ENCODE measurements at places on chromosomes 3 and 15.

- DNase-seq: no peak
Measured at GRCh38 chr3:71330909-71331308, 252.6 kb downstream of the FOXP1 start.

DNA sequence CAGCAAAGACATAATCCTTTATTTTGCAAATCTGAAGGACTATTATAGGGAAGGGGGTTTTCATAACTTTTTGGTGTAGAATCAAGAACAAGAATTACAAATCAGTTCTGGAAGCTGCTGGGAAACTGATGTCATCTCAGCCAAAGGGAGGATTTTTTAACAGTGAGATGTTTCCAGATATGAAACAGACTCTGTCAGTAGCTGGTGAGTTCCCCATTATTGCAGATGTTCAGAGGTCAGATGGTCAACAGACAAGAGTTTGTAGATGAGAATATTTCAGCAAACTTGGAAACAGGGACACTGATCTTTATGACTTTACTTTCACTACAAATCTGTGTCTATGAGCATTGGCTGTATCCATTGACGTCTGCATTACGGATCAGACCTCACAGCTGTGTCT, 71.9 kb upstream of the LPP start:
- DNase-seq: no peak

DNA sequence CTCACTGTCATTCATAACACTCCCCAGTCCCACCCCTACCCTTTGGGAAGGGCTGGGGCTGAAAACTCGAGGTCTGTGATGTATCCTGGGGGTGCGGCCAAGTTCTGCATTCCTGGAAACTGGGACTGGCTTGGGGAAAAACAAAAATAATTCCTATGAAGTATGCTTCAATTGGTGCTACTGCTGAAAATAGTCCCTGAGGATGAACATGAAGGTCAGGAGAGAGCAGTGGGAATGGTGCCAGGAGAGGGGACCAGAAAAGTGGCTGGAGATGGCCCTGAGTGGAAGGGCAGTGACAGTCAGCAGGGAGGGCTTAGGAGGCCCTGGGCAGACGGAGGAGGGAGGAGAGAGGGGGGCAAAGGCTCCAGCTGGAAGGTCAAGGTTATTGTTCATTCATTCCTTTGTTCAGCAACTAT, 4.8 kb upstream of the ISLR start:
- no peak for DNase-seq

DNA sequence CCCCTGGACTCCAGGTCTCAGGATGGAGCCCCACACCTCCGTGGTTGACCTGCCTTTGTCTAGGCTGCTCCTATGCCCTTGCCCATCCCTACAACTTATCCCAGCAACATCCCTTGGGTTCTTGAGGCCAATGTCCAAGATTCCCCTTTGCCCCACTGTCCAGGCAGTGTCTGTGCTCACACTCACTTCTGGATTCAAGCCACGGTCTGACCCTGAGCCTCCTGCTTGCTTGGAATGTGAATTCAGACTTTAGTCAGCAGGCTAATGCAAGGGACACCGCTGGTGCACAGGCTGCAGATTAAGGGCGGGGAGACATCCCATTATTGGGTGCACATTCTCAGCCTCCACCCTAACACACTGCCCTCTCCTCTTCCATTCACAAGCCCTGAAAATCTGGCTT, 154.1 kb downstream of the WNT5A start:
- DNase-seq: no peak

GRCh38 chr3:156781310-156782230, 44.6 kb upstream of the LEKR1 start:
- no peak for DNase-seq

DNA sequence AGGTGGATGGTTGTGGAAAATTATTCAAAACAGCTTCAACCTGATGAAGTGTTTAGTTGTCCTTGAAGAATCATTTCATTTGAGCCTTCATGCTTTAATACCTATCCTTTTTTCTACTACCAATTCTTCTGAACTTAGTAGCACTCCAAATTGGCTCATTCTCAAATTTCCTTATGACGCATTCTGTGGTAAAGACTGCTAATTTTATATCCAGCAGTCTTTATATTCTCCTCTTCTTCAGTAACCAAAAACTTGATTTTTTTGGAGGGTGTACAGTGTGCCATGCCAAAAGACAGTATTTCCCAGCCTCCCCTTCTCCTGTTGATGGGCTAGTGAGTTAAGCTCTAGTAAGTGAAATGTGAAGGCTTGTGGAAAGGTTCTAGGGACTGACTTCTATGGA, 25.2 kb downstream of the CGNL1 start:
- no peak for DNase-seq
